NT2/D1 (cell line): ENCODE measurements at places on chromosomes 6 and 20.

DNA sequence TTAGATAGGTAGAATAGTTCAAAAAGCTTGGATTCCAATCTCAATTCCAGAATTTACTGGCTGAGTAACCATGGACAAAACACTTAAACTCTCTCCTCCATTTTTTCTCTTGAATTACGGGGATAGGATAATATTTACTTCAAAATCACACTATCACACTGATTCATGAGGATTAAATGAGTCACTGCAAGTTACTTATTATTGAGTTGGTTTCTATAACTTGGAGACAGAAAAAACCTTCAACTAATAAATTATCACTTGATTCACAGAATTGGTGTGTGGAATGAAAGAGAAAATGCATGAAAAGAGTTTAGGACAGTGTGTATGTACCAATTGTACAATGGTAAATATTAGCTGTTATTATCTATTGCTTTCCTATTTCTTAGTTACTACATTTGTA, 585.2 kb downstream of the PHF3 start:
- no peak for DNase-seq

DNA sequence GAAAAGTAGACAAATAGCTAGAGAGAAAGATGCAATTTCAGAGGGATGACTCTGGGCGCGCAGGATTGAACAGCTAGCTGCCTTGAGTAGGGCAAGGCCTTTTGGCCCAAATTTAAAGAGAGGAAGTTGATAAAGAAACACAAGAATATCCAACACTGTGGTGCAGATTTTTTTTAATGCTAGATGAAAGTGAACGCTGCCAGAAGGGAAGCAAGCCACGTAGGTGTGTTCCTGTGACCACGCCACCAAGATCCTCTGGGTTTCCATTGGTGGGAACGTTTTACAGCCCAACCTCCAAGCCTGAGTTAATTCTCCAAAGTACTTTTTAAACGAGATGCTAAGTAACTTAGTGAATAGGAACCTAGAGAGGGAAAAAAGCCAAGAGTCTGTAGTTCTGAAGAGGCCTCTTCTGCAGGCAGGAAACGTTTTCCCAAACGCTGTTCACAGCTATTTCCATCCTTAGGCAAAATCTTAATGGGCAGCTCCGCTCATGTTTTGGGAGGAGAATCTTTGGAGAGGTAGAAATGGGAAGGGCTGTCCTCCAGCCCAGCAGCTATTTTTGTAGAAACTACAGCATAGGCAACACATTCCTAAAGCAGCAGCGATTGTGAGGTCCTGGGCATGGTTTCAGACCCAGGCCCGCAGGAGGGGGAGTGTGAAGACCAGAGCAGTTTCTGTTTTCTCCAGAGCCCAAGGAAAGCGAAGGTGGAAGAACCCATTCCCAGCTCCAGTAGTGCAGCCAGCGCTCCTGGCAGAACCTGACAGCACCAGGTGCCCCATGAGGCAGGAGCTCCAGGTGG, 8.2 kb downstream of the LY86 start:
- no peak for DNase-seq

DNA sequence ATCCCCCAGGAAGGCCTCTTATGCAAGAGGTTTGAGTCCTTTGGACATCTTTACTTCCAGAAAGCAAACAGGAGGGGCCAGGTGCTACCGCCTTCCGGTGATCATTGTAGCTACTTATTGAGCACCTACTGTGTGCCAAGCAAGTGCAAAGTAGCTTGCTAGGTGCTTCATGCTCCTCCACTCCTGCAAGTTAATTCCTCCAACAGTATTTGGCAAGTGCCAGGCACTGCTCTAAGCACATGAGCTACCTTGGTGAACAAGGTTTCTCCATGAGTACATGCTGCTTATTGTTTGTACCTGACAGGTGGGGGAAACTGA, 2.3 kb downstream of the CPNE5 start:
- no peak for DNase-seq

- no peak for DNase-seq
Measured at GRCh38 chr20:54063992-54064676, 6.3 kb downstream of the BCAS1 start.

DNA sequence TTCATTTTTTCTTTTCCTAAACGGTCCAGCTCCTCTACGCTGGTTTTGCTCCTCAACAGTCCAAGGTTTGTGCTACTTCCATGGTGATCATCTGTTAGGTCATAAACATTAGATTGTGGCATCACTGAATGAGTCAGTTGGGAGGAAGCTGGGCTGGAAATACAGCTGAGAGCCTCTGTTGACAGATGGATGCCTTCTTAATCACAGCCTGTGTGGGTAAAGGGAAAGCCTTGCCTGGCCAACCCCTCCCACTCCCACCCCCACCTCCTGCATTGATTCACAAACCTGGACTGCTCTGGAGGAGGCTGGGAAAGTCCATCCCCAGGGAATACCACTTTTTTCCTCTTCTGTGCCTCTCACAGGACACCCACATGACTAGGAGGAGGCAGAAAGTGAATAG, 180.6 kb upstream of the CCN2 start:
- DNase-seq, result peak; percentile 8

DNA sequence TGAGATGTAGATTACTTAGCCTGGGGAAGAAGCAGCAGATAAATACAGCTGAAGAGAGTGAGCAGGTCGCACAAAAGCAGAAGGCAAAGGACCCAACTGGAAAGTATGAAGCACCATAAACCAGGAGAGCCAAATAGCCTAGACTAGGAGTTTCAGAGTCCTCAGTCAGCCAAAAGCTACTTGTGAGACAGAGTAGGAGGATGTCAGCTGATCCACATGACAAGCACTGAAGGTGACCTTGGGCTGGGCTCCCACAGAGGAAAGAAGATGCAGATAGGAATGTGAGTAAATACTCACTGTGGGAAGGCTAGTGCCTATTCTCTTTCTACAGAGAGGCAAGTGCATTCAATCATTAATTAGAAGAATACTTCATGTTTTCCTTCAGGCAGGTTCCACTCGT, 274.0 kb upstream of the POU3F2 start:
- no peak for DNase-seq

GRCh38 chr20:64043768-64044167, 5.7 kb downstream of the SOX18 start:
- DNase-seq, result no peak

DNA sequence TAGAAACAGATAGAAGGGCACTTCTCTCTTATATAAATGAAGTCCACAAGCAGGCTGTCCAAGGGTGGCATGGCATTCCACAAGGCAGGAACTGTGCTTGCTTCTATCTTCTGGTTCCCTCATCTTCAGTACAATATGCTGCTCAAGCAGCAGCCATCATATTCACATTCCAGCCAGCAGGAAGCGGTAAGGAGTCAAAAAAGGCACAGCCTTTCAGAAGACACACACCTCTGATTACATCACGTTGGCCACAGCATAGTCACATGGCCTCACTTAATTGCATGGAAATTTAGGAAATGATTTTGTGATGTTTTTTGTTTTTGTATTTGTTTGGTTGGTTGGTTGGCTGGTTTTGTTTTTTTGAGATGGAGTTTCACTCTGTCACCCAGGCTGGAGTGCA, 19.0 kb downstream of the REM1 start:
- no peak for DNase-seq

DNA sequence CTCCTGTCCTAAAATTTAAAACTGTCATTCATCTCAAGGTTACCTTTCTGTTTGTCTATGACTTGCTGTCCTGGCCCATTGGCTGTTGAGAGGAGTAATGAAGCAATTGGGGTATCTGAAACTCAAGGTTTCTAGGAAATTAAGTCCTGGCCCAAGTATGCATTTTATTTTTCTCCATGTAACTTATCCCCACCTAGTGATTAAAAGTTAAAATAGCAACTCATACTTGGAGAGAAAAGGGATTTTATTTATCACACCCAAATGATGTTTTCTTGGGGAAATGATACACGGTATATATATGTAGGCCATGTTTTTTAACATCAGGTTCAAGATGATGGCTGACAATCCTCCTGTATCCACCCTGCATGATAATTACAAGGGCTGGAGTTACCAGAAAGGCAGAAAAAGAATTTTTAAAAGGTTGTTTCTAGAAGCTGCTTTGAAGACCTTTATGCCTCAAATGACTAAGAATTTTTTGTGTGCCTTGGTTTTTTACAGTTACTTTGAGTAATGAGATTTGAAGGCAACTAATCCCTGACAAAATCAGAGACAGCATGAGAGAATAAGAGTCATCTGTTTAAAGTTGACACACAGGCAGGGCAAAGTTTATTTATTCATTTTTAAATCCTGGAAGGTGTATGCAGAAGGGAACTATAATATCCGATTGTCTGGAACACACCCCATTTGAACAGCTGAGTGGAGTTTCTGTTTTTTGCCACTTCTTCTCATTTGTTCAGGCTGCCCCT, 28.9 kb upstream of the C6orf58 start:
- DNase-seq, result no peak

GRCh38 chr6:139539852-139540251, 165.4 kb upstream of the CITED2 start:
- DNase-seq, result peak; percentile 1

GRCh38 chr20:59087829-59088433, 45.3 kb upstream of the PRELID3B start:
- DNase-seq, result peak; percentile 57

- DNase-seq, result no peak
Measured at GRCh38 chr6:43957273-43957672, 170.0 kb downstream of the MRPL14 start.

DNA sequence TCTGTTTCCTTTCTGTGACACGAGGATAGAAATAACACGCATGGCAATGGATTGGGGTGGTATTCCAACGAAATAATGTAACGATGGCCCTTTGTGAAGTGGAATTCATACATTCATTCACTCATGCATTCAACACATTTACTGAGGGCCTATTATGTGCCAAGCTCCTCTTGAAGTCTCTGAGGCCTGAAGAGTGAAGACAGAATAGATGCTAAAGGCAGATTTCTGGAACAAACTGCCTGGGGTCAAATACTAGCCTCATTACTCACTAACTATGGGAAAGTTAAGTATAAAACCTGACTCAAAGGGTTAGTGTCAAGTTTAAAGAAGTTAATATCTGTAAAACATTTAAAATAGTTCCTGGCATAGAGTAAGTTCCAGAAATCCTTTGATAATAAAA, 279.6 kb upstream of the SULF2 start:
- no peak for DNase-seq

- no peak for DNase-seq
Measured at GRCh38 chr6:38171997-38172738, 352.6 kb downstream of the ZFAND3 start.

- DNase-seq, result no peak
Measured at GRCh38 chr6:110705543-110705942, 109.7 kb downstream of the CDK19 start.

GRCh38 chr20:50469796-50470195, 40.4 kb upstream of the PTPN1 start:
- DNase-seq, result no peak

GRCh38 chr20:59273739-59274357, 26.6 kb upstream of the EDN3 start:
- DNase-seq, result no peak

- DNase-seq, result no peak
Measured at GRCh38 chr20:51553897-51554486, 11.5 kb upstream of the NFATC2 start.

DNA sequence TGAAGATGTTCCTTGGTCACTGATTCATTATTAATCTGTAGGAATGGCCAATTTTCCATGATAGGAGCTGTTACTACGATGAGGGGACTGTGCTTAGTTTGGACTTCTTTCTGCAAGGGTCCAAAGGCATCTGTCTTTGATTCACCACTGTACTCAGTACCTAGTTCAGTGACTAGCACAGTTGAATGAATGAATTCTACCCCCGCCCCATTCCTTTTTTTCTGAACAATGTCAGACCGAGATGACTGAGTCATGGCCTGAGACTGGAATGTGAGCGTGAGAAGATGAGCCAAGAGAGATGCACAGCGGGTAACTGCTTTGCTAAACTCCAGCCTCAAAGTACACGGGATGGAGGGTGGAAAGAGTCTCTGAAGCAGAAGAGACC, 419 bp upstream of the SNHG17 start:
- no peak for DNase-seq

GRCh38 chr20:11170565-11170964, 496.8 kb upstream of the JAG1 start:
- no peak for DNase-seq

GRCh38 chr20:13364278-13365170, 143.4 kb downstream of the ISM1 start:
- DNase-seq, result no peak

GRCh38 chr6:158338311-158339112, 26.2 kb downstream of the TULP4 start:
- no peak for DNase-seq

DNA sequence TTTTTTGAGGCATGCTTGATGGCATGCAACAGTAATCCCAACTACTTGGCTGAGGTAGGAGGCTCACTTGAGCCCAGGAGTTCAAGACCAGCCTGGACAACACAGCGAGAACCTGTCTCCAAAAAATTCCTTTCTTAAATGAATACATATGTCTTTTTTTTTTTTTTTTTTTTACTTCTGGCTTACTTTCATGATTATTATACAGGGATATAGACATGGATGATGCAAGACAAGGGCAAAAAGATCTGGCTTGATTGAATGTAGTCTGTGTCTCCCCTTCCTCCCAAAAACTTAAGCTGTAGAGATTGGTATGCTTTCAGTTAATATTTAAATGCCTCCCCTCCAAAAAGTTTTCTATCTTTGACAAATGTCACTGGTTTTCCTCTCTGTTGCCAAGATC, 7.6 kb downstream of the SNX3 start:
- DNase-seq, result no peak

- DNase-seq, result no peak
Measured at GRCh38 chr6:53109612-53110011, 39.0 kb downstream of the GCM1 start.

- no peak for DNase-seq
Measured at GRCh38 chr20:35561671-35562070, 19.8 kb downstream of the ERGIC3 start.

DNA sequence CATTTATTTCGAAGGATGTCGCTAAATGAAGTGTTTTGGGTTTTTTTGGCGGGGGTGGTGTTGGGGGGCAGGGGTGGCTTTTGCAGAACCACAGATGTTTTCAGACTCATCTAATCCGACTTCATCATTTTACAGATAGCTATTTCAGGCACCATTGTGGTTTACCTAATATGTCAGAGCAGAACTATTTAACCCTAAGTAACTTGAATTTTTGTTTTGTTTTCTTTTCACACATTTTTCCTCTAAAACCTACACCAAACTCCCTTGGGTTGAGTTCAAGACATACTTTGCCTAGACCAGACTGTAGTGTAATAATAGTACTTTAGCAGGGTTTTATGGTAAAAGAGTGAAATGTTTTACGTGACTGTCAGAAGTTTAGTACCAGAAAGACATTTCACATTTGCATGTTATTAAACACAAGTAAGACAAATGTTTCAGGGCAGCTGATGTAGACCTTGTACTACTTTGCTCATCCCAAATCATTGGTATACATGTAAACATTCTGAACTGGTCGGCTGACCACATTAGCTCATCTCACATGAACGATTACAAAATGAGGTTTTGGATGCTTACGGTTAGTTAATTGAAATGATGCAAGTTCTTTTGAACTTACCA, 37.7 kb downstream of the MAP3K4 start:
- no peak for DNase-seq
